Renal cortex interstitium (tissue), 15 donors: ENCODE measurements at places on chromosomes 2 and 18. TPM values are rescaled to one million over a fixed set of nuclear protein-coding genes. Genes with fewer than 3 reads are reported as not detected.

DNA sequence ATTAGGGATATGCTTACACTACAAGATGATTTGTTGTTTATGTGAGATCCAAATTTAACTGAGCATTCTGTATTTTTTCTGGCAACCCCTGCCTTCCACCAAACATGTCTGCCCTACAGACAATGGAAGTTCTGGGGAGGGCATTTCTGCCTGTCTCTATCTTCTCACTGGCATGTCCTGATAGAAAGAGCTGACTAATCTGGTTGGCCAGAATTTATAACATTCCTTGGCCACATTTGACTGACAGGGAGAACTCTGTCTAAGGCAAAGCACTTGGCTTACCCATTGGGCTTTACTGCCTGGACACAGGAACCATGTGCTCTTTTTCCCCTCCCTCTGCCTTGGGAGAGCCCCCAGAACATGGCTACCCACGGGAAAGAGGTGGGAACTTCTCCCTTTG lies 70.6 kb upstream of the TMEM178A start:
- no peak for DNase-seq

DNA sequence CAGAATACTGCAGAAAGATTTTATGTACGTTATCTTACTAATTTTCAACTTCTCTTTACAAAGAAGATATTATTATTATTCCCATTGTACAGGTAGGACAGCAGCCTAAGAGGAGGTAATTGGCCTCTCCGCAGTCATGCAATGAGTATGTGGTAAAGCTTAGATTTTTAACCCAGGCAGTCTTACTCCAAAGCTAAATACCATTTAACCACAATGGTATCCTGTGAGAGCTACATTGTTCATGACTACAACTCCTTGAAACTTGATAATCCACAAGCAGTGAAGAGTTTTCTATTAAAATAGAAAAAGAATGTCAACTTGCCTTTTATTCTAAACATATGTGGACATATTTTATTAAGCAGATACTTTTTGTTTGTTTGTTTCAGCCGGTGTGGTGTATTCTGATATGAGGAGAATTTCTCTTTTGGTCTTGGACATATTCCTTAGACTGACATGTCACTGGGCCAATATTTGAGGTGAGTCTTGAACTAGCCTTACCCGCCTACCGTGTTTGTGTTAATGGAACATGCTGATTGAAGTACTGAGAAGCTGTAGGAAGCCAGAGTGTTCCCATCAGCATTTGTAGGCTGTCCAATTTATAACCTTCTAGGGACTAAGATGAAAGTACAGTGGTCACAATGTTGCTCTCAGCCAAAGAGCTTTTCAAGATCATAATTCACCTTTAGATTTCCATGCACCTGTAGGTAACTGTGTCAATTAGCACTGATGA lies 293.9 kb upstream of the DCC start:
- DNase-seq, result no peak

DNA sequence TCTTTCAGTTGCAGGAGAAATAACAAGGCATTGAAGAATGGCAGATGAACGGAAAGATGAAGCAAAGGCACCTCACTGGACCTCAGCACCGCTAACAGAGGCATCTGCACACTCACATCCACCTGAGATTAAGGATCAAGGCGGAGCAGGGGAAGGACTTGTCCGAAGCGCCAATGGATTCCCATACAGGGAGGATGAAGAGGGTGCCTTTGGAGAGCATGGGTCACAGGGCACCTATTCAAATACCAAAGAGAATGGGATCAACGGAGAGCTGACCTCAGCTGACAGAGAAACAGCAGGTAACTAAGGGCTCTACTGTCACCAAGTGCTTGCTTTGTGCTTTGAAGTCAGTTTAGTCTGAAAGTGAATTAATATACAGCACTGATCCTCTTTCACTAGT lies 118.5 kb upstream of the UNC80 start:
- DNase-seq, result no peak

GRCh38 chr18:50074404-50074803 lies 120.5 kb downstream of the MYO5B start:
- DNase-seq, result no peak

GRCh38 chr18:49666045-49666775 lies 104.4 kb downstream of the LIPG start:
- DNase-seq, result no peak

DNA sequence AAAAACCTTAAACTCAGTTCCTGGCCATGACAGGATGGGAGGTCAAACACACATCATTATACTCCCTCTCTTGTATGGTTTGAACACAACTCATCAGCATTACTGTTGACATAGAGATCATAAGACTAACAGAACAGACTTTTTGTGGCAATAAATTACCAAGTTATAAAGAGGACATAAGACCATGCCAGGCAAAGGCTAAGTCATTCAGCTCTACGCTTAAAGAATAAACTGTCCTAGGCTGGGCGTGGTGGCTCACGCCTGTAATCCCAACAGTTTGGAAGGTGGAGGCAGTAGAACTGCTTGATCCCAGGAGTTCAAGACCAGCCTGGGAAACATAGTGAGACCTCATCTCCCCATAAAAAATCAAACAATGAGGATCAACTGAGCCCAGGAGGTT lies 16.4 kb downstream of the NLRC4 start:
- no peak for DNase-seq

GRCh38 chr2:1539441-1539840 lies 126.2 kb downstream of the TPO start:
- DNase-seq, result no peak

DNA sequence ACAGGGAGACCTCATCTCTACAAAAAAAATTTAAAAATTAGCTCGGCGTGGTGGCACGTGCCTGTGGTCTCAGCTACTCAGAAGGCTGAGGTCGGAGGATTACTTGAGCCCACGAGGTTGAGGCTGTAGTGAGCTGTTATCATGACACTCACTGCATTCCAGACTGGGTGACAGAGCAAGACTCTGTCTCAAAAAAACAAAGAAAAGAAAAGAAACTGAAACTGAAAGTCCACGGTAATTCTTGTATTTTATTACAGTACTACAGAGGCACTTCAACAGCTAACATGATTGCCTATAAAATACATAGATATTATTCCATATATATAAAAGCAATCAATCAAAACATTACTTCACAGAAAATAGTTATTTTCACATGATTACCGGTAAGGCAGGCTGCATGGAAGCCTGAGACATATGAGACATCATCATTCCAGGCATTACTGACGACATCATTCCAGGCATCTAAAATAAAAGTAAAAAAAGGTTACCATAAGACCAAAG lies 23.1 kb downstream of the PRPF40A start:
- DNase-seq, result no peak

DNA sequence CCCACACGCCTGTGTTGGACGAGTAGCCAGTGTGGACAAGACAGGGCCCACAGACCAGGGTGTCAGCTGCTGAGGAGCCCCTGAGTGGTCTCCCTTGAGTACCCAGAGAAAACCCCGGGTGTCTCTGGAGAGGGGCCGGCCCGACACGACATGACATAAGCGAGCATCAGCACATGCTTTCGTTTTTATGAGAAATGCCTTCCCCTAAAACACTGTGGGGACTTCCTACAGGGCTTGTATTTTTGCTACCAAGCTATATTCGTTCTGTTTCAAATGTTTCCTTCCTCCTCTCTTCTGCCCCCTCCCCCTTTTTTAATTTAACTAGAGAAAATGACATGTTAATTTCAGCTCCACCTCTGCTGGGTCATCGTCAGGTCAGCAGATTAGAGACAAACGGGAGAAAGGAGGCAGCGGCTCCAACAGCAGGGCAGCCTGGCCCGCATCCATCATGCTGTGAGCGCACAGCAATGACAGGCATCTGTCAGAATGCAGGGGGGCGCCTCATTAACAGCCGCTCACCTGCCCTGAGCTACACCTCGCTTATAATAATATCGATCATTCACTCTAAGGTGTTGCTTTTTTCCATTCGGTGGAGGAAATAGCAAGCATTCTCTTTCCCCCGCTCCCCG lies 286.2 kb downstream of the ZNF516 start:
- DNase-seq, result no peak

DNA sequence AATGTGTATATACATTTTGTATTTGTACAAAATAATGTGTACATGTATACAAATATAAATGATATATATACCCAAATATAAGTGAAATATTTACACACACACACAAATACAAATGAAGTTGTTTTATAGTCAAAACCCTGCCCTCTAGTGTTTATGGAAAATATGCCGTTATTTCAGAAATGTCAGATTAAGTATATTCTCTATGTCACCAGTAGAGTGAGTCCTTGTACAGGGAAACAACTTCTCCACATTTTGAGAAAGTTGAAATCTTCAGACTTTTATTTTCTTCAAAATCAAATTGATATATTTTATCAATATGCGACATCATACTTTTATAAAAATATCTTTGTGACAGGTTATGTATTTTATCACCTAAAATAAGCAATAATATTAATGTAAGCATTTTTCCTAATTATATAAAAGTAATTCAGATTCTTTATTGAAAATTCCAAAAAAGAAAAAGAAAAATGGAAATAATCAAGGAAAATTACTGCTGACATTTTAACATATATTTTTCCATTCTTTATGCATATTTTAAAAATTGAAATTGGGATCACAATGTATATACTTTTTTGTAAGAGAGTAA lies 22.4 kb downstream of the ARL6IP6 start:
- DNase-seq, result peak; percentile 23

DNA sequence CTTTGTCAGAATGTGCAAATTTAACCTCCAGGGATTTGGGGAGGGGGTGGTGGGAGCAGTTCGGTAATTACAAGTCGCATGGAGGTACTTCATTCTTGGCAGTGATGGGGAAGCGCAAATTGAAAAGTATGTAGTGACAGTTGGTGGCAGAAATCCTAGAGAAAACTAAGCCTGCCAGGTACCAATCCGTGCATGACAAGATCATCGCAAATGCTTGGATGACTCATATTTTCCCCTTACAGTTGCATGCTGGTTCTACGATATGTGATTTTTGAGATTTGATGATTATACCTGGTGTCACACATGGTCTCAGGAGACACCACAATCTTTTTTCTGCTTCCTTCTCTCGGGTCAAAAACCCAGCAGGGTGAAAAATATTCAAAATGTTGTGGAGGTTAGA lies 479.7 kb upstream of the ID2 start:
- no peak for DNase-seq

DNA sequence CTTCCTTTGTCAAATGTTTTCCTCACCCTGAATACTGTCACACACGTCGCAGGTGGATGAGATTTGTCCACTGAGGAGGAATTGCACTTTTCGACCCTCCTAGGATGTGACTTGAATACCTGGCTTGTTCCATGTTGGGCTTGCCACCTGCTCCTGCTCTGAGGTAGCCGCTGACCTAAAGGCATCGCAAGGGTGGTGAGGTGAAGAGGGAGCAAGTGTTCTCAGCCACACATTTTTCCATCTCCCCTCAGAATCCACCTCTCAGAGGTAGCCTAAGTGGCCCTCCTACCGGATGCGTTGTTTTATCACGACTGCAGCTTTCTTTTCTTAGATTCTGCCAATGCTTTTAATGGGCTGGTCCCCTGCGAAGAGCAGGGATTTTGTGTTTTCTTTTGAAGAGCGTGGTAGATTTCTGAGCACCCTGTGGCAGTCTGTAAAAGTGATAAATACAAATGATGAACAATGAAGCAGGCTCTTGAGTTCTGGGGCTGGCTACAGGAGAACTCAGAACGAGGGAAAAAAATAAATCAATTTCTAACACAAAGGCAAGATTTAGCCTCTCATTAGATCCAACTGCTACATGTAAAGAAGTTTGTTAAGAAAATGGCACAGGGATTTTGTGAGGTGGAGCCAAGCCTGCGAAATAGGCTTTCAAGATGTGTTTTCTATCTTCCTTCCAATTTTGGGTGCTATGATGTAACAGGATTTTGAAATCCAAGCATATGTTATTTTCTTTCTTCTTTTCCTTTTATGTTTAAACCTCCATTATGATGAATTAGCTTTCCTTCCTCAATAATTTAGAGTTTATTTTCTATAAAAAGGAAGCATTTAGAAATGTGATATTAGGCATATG lies 386.7 kb downstream of the TGIF1 start:
- DNase-seq, result no peak

DNA sequence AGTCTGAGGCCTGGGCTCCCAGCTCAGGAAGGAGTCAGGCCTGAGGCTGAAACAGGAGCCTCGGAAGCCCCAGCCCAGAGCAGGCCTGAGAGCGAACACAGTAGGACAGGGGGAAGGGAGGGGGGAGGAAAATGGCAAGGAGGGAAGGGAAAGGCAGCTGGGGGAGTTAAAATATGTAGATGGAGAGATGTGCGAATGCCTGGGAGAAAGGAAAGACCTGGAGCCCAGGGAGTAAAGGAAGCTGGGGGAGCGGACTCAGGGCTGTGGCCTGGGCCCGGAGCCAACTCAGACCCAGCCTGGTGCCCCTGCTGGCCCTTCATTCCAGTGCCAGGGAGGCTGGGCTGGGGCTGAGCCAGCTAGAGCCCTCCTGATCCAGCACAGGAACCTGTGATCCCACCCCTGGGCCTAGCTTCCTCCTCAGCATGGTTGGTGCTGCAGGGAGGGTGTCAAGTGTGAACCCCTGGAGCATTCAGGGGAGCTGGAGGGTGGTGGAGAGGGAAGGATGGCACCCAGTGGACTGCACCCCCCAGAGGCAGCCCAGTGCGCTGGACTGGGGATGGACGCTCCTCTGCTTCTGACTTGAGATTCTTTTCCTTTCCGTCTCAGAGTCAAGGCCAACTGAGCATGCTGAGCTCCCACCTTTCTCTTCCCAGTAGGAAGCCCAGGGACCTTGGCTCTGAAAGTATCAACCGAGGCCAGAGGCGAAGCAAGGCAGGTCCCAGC lies 46.3 kb downstream of the EMX1 start:
- DNase-seq, result no peak

DNA sequence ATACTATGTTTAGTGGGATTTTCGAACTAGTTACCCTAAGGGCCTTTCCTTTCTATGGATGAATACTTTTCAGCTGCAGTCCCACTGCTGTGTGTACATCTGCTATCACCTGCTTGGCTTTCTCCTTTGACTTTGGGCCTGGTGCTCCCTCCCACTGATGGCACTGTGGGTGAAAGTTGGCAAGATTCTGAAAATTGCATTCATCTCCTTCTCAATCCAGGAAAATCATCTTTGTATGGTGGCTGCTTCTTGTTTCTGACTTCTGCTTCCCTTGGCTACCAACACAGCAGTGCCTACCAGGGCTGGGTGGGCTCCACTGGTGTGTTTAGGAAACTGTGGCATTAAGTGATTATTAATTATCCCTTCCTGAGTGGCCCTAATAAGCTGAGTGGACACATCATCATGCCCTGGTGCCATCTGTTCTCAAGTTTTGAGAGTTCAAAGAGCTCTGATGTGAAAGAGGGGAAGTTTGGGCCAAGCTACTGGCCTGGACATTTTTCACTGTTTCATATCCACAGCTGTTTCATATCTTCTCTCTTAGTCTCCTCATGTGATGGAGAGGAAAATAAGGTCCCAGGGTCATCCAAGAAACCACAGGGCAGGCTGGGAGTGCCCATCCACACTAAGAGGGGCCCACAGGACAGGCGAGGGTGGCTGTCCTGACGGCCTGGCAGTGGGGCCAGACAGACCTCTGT lies 16.7 kb downstream of the HK2 start:
- DNase-seq, result no peak

The UGT1A8 gene
- polyA plus RNA-seq, result not detected

The CAVIN2 gene
- 41.6 TPM for polyA plus RNA-seq

The SLC5A7 gene
- 0.83 TPM for polyA plus RNA-seq

The RBKS gene
- 9.1 TPM for polyA plus RNA-seq
